ENCODE measurements at places on chromosomes 4 and X. TPM values are rescaled to one million over a fixed set of nuclear protein-coding genes. Genes with fewer than 3 reads are reported as not detected.

DNA sequence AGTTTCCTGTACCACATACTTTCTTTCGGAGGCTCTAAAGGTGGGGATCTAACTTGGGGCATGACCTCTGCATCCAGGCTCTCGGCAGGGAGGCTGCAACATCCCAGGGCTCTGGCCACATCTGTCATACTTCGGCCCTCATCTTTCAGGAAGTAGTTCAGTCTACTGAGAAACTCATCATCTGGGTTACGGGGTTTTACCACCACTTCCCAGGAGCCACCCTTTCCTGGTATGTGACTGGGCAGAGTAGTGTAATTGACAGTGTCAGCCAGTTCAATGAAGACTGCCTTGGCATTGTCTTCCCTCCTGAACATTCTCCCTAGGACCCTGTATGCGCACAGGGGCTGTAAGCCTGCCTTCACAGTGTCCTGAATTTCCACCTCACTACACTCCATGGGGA, 2.8 kb downstream of the PNMA5 start:
- DNase-seq, result no peak

Gene EXOC1
- 53.7 TPM for polyA plus RNA-seq

- DNase-seq, result no peak
Observed at GRCh38 chr4:18684932-18685331, 663.4 kb upstream of the LCORL start.

Gene RHOXF2
- not detected for polyA plus RNA-seq

Gene ZIC3
- polyA plus RNA-seq, result not detected

All from left lung (tissue), 14 donors.